ENCODE measurements at places on chromosomes 5 and 9. TPM values are rescaled to one million over a fixed set of nuclear protein-coding genes. Genes with fewer than 3 reads are reported as not detected.

Gene CD72
- total RNA-seq, result 6.5 TPM

Gene IFNA13
- not detected for total RNA-seq

GRCh38 chr5:20604992-20605391 is 617.0 kb upstream of the CDH18 start:
- no peak for DNase-seq

Gene AFAP1L1
- 0.55 TPM for total RNA-seq

DNA sequence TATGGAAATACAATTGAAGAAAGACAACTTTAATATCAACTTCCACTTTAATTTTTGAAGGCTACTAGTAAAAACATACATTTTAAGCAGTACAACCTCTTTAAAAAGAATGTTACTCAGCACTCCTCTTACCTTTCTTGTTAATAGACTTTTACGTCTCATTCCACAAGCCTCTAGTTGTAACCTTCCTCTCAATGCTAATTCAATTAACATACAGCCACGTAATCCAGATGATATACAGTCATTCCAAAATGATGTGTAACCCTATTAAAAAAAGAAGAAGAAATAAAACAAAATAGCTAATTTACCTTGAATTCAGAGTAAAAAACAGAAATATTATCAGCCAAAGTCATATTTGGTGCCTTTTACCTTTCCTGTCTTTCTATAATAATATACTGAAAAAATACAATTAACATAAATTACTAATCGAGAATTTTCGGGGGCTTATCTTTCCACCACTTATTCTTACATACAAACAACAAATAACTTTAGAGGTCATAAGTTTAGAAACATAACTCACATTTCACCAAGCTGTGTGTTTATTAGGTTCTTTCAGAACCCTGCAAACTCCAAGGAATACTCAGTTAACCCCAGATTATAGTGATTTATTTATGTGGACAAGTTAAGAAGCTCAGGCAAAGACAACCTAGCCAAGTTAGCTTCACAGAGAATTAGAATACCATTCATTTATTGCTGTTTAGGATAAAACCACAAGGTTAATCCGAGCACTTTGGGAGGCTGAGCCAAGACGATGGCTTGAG is 30.3 kb downstream of the GOLPH3 start:
- no peak for DNase-seq
